NCI-H2029 treated with DMSO at 0.1 percent for 48 hours (cell line): ENCODE measurements at places on chromosomes 13 and 19.

GRCh38 chr13:48874165-48874564 is 101.5 kb upstream of the FNDC3A start:
- DNase-seq, result no peak

- DNase-seq, result no peak
Measured at GRCh38 chr19:45137179-45137761, 23.5 kb downstream of the NKPD1 start.

- no peak for DNase-seq
Measured at GRCh38 chr13:84705982-84706710, 823.9 kb upstream of the SLITRK1 start.

- DNase-seq, result no peak
Measured at GRCh38 chr19:45819769-45820168, 4.7 kb upstream of the RSPH6A start.
